ELR (cell line): ENCODE measurements at places on chromosomes 2 and 18.

GRCh38 chr2:127560201-127560930, 24.9 kb downstream of the MYO7B start:
- DNase-seq: no peak

DNA sequence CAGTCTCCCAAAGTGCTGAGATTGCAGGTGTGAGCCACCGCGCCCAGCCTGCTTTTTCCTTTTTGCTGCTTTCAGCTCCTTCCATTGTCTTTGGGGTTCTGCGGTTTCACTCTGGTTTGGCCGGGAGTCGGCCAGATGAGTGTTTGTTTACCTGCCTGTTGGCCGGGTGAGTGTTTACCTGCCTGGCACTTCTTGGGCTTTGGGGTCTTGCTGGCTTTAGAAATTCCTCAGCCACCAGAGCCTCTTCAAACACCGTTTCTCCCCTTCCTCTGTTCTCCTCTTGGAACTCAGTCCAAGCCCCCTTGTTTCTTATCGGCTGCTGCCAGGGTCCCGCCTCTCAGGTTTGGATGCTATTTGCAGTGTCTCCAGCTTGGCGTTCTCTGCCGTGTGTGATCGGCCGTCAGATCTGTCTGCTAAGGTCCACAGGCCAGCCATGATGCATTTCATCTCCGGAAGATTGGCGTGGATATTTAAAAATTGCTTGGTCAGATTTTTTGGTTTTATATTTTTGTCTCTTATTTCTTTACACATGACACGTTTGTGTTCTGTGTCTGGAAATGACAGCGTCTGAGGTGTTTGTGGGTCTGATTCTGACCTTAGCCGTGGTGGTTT, 14.2 kb upstream of the GAL3ST2 start:
- DNase-seq: no peak

DNA sequence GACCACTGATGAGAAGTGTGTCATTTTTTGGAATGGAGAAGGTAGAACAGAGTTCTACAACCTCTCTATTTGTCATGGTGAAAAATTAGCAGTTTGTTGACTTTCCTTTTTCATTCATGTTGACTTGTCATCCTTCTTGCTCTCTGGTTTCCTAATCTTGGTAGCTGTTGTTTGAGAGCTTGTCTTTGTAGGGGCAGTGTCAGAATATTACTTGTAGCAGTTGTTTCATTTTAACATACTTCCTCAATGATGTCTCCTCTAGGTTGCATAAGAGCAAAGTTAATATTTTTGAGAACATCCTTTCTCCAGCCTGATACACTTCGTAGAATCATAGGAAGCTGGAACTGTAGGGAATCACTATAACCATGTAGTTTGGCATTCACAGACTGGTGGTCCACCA, 368.2 kb upstream of the FANCL start:
- DNase-seq: no peak

DNA sequence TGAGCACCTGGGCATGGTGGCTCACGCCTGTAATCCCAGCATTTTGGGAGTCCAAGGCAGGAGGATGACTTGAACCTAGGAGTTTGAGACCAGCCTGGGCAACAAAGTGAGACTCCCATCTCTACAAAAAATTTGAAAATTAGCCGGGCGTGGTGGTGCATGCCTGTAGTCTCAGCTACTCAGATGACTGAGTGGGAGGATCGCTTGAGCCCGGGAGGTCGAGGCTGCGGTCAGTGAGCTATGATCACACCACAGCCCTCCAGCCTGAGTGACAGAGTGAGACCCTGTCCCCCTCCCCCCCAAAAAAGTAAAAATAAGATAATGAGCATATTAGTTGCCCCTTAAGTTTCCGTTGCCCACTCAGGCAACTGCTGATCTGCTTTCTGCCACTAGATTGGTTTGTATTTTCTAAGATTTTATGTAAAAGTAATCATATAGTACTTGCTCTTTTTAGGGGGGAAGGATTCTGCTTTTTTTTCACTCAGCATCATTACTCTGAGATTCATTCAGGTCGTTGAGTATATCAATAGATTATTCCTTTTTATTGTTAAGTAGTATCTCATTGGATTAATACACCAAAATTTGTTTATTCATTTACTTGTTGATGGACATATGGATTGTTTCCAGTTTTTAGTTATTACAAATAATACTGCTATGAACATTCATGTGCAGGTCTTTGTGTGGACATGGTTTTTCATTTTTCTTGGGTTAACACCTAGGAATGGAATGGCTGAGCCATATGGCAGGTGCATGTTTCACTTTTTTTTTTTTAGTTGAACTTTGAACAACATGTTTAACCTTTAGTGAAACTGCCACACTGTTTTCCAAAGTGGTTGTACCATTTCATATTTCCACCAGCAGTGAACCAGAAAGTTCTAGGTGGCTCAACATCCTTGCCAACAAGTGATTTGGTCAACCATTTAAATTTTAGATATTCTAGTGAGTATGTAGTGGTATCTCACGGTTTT, 75.0 kb upstream of the SPRED2 start:
- DNase-seq: no peak
